ENCODE measurements at places on chromosomes 3 and 15.

DNA sequence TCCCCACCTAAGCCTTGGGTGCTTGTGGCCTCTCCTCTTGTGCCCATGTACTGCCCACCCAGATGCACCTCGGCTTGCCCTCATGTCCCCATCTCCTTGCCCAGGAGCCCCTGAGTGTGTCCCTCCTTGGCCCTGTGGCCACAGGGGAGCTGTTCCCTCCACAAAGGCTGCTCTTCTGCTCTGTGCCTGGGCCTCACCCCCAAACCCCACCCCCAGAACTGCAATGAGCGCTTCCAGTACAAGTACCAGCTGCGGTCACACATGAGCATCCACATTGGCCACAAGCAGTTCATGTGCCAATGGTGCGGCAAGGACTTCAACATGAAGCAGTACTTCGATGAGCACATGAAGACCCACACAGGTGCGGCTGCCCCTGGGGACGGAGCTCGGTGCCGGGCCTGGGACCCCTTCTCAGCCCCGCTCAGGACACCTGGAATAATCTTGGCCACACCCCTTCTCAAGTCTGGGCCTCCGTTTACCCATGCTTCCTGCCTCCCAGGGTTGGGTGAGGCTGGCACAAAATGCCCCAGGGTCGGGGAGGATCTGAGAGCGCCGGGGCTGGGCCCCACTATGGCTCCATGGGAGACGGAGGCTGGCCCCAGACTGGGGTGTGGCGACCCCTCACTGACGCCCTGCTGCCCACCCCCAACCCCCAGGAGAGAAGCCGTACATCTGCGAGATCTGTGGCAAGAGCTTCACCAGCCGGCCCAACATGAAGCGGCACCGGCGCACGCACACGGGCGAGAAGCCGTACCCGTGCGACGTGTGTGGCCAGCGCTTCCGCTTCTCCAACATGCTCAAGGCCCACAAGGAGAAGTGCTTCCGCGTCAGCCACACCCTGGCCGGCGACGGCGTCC is 10.3 kb downstream of the ZBTB47 start:
- no peak for DNase-seq

DNA sequence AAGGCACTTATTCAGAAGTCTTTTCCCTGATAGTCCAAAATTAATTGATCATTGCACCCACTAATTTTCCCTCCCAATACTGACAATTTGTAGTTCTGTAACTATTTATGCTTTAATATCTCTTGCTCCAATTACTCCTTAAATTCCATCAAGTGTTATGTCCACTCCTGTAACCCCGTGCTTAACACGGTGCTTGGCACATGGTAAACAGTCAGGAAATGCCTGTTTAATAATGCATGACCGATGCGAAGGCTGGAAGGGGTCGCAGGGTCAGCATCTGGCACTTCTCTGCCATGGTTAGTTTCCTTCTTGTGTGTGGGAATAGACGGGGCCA is 553 bp upstream of the SEC22A start:
- no peak for DNase-seq

DNA sequence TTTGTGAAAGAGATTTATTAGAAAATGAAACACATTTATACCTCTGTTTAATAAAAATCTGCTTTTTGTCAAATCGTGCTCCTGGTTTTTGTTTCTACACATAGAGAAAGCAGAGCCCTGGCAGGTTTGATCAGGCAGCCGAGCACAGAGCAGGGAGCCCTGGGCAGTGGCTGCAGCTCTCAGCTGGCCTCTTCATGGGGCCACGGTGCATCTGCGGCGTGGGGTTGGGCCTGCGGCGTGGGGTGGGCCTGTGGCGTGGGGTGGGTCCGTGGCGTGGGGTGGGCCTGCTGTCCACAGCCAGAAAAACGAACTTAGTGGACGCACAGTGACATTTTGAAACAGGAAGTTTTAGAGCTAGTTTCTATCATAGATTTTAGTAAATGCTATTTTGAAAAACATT is 10.6 kb downstream of the GOLGA6L2 start:
- no peak for DNase-seq

DNA sequence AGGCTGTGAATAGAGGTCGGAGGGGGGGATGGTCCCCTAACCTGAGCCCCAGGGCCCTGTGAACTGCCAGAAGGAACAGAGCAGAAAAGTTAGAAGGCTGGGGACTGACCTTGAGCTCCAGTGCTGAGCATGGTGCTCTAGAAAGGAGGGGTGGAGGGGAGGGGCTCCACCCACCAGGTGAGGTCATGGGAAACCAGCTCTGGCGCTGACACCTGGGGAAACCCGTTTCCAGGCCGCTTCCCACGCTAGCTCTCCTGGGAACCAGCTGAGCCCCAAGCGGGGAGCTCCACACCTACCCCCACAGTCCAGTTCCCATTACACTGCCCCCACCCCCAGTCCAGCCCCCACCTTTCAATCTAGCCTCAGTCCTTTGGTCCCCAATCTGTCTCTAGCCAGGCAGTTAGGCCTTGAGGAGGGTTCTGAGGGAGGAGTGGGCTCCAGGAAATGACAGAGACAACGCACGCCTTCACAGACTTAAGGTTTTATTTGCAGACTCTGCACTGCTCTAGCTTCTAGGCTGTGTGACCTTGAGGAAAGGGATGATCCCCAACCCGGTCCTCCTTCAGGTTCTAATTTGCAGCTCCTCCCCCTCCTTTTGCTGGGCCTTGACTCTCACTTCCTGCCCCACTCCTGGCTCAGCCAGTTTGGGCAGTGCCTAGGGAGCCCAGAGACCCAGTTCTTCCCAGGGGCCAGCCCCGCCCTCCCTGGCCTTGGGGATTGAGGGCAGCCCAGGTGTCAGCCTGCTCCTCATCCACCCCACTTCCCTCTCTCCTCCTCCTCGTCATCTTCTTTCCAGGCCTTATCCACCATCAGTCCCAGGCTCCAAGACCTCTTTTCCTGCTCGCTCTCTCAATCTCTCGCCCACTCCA is 2.1 kb downstream of the RHOV start:
- DNase-seq = no peak

- DNase-seq = no peak
These were observed 19.3 kb upstream of the TMEM42 start for GRCh38 chr3:44842376-44842775.

- DNase-seq = no peak
These were observed 31.5 kb upstream of the SLC2A2 start for GRCh38 chr3:171058058-171058457.
